ENCODE measurements at places on chromosomes 7 and 10. TPM values are rescaled to one million over a fixed set of nuclear protein-coding genes. Genes with fewer than 3 reads are reported as not detected.

NAT16 gene
- not detected for polyA plus RNA-seq

DNA sequence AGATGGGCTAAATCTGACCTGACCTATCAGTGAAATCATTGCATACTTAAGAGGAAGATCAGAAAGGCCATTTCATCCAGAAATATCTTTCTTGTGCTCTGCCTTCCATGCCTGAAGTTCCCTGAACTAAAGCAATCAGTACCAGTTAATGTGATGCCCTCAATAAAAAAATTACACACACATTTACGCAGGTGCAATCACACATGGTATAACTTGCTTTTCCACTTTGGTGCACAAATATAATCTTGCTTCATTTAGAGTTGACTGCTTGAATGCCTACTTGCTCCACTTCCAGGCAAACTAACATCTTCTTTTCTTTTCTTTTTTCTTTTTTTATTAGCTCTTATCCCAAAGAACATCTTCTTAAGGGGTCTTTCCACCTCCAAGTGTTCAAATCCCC, 58.3 kb upstream of the KIF5B start:
- H3K4me1 ChIP-seq, result no peaks in the 10 kb centered on the region
- no peak overlapping the region for H3K27ac ChIP-seq
- H3K4me3 ChIP-seq, result no peak overlapping the region
- no peak for DNase-seq
- no peaks in the 10 kb centered on the region for H3K27me3 ChIP-seq

DNA sequence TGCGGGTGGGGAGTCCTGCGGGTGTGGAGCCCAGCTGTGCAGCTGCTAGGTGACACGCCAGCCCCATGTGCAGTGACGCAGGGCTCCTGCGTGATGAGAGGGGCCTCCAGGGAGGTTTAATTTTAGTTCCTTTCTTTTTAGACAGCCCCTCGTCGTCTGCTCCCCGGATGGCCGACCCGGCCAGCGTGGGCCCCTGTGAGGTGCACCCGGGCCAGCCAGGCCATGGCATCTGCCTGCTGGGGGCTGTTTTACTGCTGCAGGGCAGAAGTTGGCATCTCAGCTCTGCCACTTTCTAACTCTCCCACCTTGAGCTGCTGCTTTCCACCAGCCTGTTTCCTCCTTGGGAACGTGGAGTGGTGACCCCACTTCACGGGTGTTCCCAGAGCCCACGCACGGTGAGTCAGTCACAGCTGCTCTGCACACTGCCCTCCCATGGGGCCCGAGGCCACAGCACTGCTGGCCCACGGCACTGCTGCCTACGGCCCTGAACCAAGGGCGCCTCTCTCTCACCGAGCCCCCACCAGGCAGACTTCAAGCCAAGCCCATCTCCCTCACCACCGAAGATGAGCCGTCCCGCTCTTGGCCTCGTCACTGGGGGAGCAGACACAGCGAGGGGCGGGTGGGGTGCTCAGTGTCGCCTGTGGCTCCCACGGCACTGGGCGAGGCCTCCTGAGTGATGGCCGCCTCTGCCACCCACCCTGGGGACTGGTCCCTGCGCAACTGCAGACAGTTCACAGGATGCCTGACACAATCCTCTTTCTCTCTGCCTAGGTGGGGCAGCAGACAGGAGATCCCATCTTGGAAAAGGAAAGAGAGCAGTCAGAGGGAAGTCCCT, 21.3 kb downstream of the CYP2W1 start:
- DNase-seq, result no peak
- H3K27ac ChIP-seq, result no peak overlapping the region
- no peaks in the 10 kb centered on the region for H3K4me1 ChIP-seq
- H3K27me3 ChIP-seq, result no peaks in the 10 kb centered on the region

DNAJC30 gene
- 8.8 TPM for polyA plus RNA-seq

GRCh38 chr7:152677808-152678670, 2.1 kb upstream of the XRCC2 start:
- H3K36me3 ChIP-seq, result no peaks in the 10 kb centered on the region
- no peak overlapping the region for H3K4me3 ChIP-seq
- DNase-seq, result no peak
- no peaks in the 10 kb centered on the region for H3K27me3 ChIP-seq

Measured in ovary (tissue), 10 donors.